ENCODE measurements at places on chromosomes 7 and 10.

DNA sequence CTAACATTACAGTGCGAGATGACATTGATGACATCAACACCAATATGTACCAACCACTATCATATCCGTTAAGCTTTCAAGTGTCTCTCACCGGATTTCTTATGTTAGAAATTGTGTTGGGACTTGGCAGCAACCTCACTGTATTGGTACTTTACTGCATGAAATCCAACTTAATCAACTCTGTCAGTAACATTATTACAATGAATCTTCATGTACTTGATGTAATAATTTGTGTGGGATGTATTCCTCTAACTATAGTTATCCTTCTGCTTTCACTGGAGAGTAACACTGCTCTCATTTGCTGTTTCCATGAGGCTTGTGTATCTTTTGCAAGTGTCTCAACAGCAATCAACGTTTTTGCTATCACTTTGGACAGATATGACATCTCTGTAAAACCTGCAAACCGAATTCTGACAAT is 4.3 kb downstream of the GPR22 start:
- DNase-seq = no peak

DNA sequence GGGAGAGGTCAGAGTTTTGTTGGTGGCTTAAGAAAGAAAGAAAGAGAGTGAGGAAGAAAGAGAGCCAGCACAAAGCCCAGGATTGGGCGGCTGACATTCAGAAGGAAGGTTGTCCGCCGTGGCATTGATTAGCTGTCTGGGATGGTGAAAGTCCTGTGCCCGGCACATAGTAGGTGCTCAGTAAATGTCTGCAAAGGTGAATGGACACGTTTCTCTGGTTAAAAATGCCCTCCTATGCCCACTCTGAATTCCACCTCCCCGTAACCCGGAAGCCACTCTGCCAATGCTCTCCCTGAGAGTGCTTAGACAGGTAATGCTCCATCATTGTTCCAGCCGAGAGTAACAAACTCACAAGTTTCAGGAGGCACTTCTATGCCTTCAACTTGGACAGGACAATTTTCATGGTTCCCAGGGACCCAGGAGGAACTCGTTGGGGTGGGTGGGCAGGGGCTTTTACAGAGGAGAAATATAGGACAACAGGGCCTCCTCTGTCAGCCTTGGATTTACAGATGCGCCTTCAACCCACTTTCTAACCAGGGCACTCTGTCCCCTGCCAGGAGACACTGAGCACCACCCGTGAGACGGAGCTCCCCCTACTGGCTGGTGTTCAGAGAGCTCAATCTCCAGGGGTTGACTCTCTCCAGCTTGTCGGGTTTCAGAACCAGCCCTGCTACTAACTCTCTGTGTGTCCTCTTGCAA is 411.5 kb upstream of the ZMIZ1 start:
- peak; percentile 57 for DNase-seq

DNA sequence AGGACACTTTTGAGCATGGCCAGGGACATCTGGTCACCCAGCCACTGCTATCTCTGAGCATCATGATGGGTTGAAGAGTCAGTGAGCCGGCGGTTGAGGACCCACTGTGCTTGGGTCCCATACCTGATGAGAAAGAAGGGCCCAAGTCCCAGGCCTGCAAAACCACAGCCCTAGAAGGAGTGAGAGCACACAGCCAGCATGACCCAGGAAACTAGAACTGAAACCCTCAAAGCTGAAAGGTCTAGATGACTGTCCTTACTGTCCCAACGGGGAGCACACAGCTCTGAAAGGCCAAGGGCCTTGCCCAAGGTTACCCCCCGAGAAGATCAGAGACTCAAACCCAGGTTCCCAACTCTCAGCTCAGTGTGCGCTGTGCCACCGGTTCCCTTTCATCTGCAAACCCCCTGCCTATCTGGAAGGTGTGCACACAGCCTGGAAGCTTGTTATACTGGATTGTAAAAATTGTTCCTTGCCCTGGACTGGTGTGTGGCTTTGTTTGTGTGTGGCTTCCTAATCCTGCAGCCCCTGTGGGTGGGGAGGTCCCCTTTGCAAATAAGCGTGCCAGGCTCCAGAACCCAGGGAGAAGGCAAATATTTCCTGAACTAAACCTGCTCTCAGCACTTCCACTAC is 22.6 kb upstream of the PSAP start:
- DNase-seq = no peak

DNA sequence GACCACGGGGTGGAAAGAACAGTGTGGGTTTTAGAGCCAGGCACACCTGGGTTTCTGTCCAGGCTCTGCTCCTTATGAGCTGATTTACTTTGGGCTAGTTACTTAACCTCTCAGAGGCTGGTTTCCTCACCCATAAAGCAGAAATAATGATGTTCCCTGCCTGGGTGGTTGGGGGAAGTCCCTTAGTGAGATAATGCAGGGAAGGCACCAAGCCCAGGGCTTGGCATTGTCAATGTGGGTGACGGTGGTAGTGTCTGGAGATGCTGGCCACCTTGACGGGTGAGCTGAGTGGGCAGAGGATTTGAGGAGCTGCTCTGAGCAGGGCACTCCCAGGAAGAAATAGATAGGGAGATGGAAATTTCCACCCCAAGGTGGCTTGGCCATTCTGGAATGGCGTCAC is 65.2 kb downstream of the SH2D4B start:
- no peak for DNase-seq

DNA sequence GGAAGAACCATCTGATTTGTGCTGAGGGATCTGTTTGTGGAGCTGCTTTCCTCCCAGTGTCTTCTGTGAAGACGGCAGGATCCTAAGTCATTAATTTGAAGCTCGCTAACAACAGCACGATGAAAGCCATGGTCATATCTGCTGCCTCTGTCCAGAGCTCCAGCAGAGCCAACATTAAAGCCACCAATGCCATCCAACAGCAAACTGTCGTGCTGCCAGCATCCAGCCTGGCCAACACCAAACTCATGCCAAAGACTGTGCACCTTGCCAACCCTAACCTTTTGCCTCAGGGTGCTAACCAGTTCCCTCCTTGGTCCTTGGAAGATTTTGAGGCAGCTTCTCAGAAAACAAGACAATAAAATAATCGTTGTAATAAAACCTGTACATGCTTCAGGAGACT is 36.2 kb downstream of the HTR5A start:
- no peak for DNase-seq

DNA sequence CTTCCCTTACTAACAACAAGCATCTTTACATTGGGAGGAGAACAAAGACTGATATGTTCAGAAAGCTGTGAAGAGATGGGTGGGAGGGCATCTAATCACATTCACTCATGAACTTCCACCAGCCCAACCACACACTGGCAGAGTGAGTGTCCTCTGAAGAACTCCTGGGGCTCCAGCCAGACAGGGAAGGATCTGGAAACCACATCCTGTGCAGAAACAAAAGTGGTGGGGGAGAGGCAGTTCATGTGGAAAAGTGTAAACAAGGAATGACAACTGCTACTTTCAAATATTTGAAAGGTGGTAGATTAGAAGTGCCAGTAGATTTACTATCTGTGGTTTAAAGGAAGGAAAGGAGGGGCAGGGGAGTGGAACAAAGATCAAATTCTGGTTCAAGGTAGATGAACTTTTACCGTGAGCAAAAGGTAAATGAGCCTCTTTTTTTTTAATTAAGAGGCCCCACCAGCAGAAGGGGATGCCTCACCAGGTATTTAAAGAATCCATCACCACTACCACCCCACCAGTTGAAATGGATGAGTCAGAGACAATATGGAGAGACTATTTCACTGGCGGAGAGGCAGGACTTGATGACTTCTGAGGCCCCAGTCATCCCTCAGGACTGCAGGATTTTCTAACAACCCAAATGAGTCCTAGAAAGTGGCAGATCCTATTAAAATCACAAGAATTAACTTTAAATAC is 34.5 kb downstream of the GOT1 start:
- no peak for DNase-seq

DNA sequence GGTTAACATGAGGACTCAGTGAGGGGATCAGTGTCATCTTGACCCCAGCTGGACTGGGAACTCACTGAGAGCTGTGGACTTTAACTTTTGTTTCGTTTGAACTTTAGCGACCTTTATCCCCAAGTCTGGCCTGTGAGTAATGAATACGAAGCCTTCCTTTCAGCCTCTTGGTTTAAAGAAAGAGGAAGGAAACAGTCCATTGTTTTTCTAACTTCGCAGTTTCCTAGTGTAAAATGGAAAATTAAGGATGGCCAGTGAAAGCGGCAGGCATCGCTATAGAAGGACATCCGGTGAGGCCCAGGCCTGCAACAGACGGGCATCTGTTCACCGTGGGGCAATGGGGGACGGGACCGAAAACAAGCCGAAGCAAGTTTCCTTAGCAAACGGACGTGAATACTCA is 44.1 kb upstream of the ADO start:
- DNase-seq = no peak

DNA sequence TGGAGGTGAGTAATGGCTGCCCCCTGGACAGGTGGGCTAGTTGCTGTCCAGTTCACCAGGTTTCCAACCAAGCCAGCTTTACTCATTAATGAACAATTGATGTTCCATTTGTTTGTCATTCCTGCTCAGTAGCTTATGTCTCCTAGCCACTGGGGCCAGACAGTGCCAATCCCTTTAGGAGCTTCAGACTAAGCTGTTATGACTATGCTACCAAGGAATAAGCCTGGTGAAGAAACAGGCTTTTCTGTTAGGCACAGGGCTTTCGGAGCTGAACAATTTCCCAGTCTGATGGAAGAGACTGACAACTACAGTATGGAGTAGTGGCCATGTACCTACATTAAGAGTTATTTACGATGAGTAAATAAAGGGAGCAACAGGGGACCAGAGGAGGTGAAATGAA is 2.1 kb upstream of the FMC1 start:
- DNase-seq = no peak

- no peak for DNase-seq
Measured at GRCh38 chr10:133474027-133474426, 20.3 kb downstream of the SCART1 start.

DNA sequence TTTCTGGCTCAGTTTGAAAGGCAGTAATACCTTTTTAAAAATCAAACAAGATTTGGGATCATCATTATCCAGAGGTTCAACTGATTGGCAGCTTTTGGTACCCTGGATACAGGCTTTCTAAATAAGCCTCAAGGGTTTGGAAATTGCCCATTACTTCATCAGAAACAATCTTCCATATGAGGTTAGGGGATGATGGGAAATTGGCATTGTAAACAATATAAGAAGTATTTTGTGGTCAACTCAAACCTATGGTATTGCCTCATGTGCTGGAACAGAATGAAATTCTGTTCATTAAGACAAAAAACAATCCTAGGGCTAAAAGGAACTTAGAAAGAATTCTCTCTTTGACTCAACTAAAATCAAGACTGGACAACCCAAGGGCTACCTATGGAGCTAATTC is 92.6 kb upstream of the HECTD2 start:
- no peak for DNase-seq

DNA sequence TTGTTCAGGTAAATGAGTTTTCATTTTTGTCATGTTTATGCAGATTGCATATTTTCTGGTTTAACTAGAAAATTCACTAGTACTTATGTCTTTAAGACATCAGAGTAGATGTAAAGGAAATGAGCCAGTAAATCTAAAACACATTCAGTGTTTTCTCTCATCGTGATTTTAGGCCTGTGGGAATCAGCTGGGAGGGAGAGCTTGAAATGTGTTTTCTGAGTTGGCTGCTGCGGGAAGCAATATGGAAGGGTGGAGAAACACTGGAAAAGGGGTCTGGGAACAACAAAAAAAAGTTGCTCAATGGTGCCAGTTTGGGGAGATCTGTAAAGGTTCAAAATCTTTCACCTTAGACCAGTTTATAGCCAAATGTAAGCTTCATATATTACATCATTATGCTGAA is 284.1 kb downstream of the POU6F2 start:
- DNase-seq = no peak

GRCh38 chr10:68647672-68648341 is 73.2 kb upstream of the CCAR1 start:
- no peak for DNase-seq

DNA sequence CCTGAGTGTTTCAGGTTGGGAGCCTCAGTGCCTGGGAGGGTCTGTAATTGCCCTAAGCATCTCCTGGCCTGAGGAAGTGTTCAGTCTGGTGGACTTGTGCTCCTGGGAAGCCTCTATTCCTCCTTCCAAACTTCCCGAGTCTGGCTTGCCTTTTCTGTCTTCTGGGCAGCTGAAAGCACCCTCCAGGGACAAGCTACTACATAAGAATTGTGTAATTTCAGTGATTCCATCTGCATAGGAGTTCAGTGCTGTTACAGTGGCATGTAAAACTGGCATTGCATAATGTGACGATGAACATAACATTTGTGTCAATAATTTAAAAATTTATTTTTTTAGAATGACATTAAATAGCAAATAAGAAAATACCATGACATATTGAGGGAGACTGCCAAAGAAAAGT is 109.3 kb downstream of the AOAH start:
- DNase-seq = no peak

GRCh38 chr10:53140506-53140905 is 367.9 kb upstream of the MBL2 start:
- DNase-seq = no peak

GRCh38 chr10:47452495-47453140 is 31.3 kb downstream of the ANXA8 start:
- DNase-seq = no peak

GRCh38 chr10:46999217-46999616 is 88.0 kb downstream of the PTPN20 start:
- DNase-seq = no peak

DNA sequence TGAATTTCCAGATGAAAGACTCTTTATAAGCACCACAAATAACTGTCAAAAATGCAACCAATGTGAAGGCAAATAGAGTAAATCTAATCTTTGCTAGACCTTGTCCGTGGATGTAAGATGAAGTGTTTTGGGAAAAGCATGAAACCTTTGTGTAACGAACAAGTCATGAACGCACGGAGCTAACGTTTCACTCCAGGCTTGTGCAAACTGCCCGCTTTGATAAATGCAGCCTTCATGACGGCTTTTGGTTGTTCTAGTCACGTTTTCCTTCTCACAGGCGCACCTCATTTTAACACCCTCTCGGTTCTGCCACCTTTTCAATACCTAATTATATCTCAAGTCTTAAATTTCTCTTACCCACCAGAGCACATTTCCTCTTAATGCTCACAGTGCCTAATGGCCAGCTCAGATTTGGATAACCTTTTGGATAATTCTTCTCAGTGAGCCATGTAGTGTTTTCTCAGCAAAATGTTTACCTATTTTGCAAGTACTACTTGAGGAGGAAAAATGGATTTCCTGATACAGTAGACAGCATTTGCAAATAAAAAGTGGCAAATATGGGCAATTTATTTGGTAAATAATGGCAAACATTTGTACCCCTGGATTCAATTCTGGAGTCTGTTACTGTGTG is 63.2 kb downstream of the HECW1 start:
- DNase-seq = no peak

DNA sequence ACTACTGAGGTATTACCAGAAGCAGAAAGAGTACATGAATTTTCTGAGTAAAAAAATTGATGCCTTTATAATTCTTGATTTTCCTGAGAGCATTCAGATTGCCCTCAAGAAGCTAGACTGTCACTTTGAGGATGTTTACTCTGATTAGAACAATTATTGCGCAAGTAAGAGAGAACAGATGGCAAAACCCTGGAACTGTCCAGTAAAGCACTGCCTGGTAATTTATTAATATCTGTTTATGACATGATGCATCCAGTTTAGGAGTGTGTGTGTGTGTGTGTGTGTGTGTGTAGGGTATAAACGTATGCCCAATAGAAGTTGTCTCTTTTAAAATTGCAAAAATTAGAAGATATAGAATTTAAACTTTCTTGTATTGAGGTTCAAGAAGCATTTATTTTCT is 379.7 kb downstream of the PHTF2 start:
- no peak for DNase-seq

GRCh38 chr10:103592186-103593021 is 98.9 kb downstream of the NEURL1 start:
- DNase-seq = peak; percentile 18
